ENCODE measurements at places on chromosomes 12 and 14. TPM values are rescaled to one million over a fixed set of nuclear protein-coding genes. Genes with fewer than 3 reads are reported as not detected.

GRCh38 chr12:33476058-33476457, 36.4 kb upstream of the SYT10 start:
- peak; percentile 51 for DNase-seq

GRCh38 chr14:102180248-102180998, 40.7 kb downstream of the WDR20 start:
- no peak for DNase-seq

DNA sequence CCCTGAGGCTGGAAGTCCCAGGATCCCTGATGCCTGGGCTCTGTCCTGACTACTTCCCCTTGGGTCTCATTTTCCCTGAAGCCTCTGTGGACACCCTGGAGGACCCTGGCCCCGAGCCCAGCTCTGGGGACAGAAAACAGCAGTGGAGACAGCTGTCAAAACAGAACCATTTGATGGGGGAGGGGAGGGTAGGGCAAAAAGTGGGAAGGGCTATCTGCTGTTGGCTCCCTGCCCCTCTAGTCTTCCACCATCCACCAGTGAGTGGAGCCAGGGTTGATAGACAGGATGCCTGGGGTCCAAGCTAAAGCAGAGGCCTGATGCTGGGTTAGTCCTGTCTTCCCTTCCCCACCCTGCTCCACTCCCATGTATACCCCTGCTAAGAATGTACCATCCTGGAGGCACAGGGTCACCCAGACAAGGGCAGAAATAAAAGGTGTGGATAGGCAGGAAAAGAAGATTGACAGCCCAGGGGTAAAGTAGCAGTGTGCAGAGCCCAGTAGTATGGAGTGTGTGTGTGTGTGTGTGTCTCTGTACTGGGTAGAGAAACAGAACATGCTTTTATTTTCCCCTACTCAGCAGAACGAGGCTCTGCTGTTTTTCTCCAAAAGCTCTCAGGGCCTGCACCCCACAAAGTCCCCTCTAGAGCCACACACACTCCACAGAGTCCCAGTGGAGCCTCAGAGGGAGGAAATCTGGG, 9.8 kb downstream of the ZNF385A start:
- DNase-seq = no peak

DNA sequence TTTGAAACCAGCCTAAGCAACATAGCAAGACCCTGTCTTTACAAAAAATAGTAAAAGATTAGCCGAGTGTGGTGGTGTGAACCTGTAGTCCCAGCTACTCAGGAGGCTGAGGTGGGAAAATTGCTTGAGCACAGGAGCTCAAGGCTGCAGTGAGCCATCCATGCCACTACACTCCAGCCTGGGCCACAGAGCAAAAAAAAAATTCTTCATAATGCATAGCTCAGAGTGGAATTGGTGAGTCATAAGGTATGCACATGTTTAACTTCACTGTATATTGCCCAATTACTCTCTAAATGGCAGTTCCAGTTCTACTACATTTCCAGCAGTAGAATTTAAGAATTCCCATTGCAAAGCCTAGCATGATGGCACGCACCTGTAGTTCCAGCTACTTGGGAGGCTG, 26.8 kb upstream of the CLIP1 start:
- DNase-seq = peak; percentile 92

DNA sequence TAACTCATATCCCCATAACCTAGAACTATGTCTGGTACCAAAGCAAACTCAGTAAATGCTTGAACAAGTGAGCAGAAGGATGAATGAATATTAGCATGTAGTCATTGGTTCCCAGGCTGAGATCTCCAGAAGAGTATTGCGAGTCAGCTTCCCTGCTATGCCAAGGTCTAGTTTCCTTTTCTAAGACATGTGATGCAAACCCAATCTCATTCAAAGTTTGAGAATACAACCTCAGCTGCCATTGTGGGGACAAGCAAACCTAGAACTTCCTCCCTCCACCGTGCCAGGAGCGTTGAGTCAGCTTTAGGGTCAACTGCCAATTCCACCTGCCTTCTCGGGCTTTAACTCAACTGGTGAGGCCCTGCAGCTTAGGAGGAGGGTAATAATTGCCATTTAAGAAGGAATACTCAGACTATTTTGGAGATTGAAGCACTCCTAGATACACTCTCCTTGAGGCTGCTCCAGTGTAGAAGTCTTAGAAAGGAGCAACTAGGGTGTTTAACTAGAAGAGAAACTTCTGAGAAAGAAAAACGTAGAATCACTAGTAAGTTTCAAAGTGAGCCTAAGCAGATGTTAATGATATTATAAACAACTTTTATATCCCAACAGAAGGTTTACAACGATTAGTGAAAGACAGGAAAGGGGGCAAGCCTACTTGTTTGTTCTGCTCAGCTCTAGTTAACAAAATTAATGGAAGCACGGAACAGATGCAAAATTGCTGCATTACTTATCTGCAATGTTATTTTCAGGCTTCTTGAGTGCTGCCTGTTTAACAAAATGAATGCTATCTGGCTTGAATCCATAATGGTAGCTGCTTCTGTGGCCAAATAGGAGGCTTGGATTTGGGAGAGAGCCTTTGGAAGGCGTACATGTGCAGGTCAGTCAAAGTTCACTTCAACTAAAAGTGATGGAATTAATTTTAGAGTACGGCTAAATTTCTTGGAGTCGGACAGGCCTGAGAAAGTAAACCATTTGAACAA, 96.9 kb downstream of the HELB start:
- peak; percentile 41 for DNase-seq

Gene CDKL1
- 18.5 TPM for polyA plus RNA-seq

Gene CD163L1
- 0.28 TPM for polyA plus RNA-seq

Gene CMA1
- polyA plus RNA-seq = not detected

Gene METTL1
- 16.9 TPM for polyA plus RNA-seq

All from fibroblast of lung (primary cell).